ENCODE measurements at places on chromosomes 1 and 21.

DNA sequence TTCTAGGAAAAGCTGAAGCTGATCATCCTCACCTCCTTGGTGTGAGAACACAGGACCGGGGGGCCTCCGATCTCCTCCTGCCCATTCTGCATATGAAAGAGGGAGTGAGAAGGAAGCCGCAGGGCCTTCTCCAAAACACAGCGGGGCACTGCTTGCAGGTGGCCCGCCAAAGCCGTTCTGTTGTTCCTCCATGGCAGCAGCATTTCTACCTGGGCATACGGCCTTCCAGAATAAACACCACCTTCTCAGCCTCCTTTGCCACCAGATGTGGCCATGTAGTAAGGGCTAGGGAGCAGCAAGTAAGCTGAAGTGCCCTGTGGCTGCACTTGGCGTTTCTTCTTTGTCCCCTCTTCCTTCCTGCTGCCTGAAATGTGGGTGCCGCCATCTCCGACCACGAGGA, 214.9 kb downstream of the TOMM20 start:
- DNase-seq: no peak

GRCh38 chr1:202160377-202160940, at the start of gene PTPN7:
TSS of gene PTPN7 (minus strand) at chr1:202160602. CDS start at chr1:202159402, 1,200 bp downstream.
- DNase-seq: peak; percentile 82

DNA sequence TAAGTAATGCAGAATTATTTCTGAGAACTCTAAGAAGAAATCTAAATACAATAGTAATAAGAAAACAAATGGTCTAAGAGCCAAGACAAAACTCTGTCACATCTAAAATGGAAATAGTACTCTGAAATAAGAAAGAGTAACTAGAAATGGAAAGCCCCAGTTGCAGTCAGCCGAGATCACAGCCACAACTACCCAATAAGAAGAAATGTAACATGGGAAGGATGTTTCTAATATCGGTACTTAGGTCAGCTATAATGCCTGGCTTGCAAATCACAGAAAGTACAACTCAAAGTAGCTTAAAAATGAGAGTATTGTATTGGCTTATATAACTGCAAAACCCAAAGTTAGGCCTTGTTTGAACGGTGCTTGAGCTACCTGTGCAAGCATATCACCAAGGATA, 58.6 kb upstream of the USP25 start:
- DNase-seq: no peak

DNA sequence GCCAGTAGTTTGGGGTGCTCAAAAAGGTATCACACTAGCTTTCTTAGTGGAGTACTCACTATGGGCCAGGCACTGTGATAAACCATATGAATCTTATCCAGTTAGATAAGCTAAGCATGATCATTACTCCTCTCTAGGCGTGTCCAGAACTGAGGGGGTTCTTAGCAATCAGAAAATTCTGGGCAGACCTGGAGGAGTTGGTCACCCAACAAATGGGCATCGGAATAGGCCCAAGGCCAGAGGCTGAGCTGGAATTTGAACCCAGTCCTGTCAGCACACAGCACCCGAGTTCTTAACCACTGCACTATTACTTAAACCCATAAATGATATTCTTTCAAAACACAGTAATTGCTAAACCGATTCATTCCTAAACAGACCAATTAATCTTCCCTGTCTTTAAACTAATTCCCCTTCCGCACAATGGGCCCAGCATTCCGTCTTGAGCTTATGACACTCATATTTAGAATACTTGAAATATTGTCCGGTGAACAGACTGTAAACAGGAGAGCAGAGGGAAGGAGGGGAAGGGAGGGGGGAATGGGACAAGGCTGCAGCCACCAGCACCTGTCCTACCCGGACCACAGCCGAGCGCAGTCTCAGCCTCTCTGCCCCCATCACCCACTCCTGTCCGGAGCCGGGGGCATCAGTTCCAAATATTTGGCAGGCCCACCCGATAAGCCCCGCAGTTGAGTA, 113.0 kb upstream of the GADD45A start:
- DNase-seq: no peak

GRCh38 chr1:206878456-206878855, 13.0 kb downstream of the IL20 start:
- DNase-seq: no peak

DNA sequence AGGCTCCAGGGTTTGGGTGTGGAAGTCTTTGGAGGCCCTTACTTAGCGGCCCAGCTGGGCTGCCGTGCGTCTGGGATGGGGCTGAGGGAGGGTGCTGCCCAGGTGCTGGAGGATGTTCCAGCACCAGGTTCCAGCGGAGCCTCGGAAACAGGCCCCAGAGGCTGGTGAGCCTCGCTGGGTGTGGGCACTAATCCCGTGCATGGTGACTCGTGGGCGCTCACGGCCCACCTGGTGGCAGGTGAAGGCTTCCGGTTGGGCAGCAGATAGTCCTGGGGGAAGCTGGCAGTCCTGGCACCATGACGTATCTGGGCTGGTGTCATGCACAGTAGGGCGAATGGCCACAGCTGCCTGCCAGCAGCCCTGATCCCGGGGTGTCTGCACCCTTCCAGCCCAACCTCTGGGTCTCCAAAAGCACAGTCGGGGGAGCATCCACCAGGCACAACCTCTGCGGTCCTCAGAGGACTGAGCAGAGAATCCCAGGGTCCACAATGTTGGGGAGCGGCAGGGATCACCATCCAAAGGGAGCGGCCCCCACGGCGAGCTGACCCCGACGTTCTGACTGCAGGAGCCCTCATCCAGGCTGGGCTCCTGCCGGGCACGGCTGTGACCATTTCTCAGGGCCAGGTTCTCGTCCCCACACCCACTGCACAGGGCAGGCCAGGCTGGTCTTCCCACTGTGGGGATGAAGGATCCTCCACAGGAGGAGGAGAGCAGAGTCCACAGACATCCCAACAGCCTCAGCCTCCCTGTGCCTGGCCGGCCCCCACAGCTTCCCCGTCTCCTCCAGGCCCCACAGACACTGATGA, 25.3 kb downstream of the FTCD start:
- no peak for DNase-seq

- peak; percentile 98 for DNase-seq
Measured at GRCh38 chr1:46247436-46248121, at the start of gene RAD54L. TSS of gene RAD54L (plus strand) at chr1:46247763. CDS start at chr1:46248406, 643 bp downstream.
